BJ (cell line): ENCODE measurements at places on chromosomes 7 and 10. TPM values are rescaled to one million over a fixed set of nuclear protein-coding genes. Genes with fewer than 3 reads are reported as not detected.

PTPN20 gene
- 0.04 TPM in 1 of 2 replicates, not detected in the other for polyA plus RNA-seq

DNA sequence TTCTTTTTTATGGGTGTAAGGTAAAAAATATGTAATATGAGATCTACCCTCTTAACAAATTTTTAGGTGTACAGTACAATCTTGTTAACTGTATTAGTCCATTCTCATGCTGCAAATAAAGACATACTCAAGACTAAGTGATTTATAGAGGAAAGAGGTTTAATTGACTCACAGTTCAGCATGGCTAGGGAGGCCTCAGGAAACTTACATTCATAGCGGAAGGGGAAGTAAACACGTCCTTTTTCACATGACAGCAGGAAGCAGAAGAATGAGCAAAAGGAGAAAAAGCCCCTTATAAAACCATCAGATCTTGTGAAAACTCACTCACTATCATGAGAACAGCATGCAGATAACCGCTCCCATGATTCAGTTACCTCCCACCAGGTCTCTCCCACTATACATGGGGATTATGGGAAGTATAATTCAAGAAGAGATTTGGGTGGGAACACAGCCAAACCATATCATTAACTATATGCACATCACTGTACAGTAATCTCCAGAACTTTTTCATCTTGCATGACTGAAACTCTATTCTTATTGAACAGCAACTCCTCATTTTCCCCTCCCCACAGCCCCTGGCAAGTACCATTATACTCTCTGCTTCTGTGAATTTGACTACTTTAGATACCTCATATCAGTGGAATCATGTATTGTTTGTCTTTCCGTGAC lies 127.4 kb downstream of the WNT2 start:
- no peak for DNase-seq

DNA sequence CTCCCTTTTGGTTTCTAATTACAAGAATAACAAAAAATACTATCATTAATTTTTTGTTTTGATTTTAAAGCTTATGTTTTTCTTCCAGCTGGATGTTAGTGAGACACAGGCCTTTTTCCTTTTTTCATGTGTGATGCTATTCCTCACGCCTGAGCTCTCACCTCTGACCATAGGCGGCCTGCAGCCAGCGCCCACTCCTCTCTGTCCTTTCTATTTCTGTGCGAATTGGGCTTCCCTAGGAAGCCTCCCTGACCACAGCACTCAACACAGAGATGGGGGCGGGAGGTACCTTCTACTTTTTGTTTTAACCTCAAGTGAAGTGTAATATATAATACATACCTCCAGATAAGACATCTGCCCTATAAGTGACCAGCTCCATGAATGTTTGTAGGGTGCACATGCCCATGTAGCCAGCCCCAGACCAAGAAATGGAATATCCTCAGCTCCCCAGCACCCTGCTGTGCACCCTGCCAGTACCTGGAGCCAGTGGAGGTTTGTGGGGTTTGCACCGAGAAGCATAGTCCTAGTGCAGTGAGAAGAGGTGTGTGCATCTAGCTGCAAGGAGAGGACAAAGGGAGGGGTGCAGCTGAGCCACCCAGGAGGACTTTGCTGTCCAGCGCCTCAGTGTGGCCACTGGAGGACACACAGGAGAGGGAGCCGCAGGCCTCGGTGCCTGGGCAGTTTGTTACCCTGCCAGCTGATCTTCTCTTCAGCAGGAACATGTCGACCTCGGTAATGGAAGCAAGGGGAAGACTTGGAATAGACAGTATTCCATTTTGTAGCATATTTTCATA lies 38.5 kb downstream of the BNIP3 start:
- DNase-seq: no peak

GRCh38 chr10:122196218-122196617 lies 74.9 kb upstream of the BTBD16 start:
- no peak for DNase-seq

- DNase-seq: no peak
These were observed 250.9 kb downstream of the PTEN start for GRCh38 chr10:88114368-88114767.

DNA sequence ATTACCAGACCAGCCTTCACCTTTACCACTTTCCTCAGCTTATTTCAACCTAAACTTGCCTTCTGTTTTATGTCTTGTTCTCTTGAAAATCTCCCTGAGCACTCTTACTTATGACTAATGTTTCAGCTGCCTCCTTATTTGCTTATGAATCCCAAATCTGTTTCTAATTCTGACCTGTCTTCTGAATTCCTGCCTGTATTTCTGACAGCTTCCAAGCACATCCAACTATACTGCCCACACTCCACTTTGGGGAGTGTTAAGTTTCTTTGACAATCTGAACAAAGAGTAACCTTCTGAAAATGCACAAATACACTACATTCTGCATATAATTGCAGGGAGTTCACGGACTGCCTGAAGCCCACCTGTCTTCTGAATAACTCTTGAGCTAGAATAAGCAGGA lies 48.7 kb downstream of the ARMC3 start:
- DNase-seq: no peak

GRCh38 chr10:43224321-43224720 lies 42.5 kb downstream of the RASGEF1A start:
- DNase-seq: no peak

GBX1 gene
- not detected in 2 replicates for polyA plus RNA-seq
